HL-60 (cell line): ENCODE measurements at places on chromosomes 12 and 14.
A peak's percentile ranks its signal among the peaks of the same experiment; 100 is the strongest.

GRCh38 chr12:122895320-122895703, 612 bp downstream of the VPS37B start:
- DNase-seq: no peak

GRCh38 chr14:75292886-75293285, 14.3 kb downstream of the FOS start:
- no peak for DNase-seq

GRCh38 chr14:102768223-102769048, 8.8 kb upstream of the TRAF3 start:
- peak; percentile 89 for DNase-seq

- DNase-seq: peak; percentile 3
These were observed 11.8 kb downstream of the ALG10B start for GRCh38 chr12:38328306-38328895.

GRCh38 chr12:49448858-49449257, 81.6 kb downstream of the SPATS2 start:
- DNase-seq: no peak

DNA sequence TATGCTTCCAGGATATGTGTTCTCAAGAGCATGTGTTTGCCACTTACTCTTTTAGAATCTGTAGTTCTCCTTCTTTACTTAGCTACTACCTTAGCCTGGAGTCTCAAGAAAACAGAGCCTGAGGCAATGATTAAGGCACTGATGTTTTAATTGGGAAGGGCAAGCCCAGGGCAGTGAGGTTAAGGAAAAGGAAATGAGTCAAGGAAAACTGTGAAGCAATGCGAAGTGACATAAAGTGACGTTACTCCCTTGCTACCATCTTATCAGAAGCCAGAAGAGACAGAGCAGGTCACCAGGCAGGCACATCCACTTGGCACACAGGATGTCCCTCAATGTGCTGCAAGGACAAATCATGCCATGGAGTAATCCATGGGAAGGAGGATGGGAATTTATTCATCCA, 11.3 kb upstream of the EML5 start:
- no peak for DNase-seq

DNA sequence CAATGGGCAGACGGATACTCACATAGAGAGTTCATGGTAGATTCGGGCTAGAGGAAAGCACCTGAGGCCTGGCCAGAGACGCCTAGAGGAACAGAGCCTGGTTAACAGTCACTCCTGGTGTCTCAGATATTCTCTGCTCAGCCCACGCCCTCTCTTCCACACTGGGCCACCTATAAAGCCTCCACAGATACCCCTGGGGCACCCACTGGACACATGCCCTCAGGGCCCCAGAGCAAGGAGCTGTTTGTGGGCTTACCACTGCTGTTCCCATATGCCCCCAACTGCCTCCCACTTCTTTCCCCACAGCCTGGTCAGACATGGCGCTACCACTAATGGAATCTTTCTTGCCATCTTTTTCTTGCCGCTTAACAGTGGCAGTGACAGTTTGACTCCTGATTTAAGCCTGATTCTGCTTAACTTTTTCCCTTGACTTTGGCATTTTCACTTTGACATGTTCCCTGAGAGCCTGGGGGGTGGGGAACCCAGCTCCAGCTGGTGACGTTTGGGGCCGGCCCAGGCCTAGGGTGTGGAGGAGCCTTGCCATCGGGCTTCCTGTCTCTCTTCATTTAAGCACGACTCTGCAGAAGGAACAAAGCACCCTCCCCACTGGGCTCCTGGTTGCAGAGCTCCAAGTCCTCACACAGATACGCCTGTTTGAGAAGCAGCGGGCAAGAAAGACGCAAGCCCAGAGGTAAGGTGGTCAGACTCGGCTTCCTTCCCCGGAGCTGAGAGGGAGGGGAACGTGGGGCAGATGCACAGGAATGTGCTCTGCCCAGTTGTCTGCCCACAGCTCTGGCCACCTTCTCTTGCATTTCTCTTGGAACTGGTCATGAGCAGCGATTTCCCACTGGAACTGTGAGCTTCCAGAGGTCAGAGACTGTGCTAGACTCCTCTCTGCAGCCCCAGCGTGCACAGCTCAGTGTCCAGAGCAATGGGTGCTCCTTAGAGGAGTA, at the start of gene CD4:
Gene CD4, plus strand, starts transcription at position 557 of the 953 bp plus-strand sequence. CDS start 10,611 bp downstream, outside the sequence.
- peak; percentile 95 for DNase-seq

- no peak for DNase-seq
These were observed 47.8 kb downstream of the ERGIC2 start for GRCh38 chr12:29333178-29333577.

DNA sequence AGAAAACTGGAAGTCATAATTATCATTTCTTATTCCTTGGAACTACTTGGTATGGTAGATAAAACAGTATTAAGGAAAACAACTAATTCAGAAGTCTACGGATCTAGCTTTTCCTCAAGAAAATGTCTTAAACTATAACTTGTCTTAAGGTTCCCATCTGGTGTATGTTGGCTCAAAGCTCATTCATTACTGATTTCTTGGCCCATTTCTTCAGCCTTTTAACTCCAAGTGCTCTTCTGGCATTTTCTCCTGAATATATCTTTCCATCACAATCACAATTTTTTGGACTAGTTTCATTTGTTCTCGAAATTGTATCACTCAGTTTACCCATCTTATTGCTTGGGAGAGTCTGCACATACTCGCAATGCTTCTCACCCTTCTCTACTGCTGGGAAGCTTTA, 150.1 kb downstream of the C12orf50 start:
- no peak for DNase-seq

- no peak for DNase-seq
These were observed 34.8 kb downstream of the DLK1 start for GRCh38 chr14:100761481-100761880.

- no peak for DNase-seq
These were observed 662 bp upstream of the NELL2 start for GRCh38 chr12:44876544-44877410.

- DNase-seq: no peak
These were observed 604 bp downstream of the ZNF384 start for GRCh38 chr12:6688543-6688998.

DNA sequence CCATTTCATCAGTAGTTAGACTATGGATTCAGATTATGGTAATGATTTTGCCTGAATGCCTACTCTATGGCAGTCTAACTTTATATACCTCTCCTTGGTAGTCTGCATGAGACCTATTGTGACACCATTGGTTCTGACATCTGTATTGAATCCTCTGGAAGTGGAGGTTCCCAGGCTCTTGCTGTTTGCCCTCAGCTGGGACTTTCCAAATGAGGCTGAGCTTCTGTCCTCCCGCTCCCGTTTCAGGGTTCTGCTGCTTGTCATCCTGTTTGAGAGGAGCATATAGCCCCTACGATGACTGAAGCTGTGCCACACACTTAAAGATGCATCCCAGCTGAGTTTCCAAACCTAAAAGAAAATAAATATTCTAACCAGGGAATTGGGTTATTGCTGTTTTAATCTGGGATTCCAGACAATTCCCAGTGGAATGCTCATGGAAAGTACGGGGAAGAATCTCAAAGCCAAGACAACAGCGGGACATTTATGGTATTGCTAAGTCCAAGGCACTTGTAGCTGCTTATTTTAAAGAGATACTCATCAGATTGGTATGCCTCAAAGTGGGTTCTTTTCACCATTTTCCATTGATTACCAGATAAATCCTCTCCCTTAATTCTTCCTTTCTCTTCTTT, 105.9 kb downstream of the ETV6 start:
- no peak for DNase-seq

DNA sequence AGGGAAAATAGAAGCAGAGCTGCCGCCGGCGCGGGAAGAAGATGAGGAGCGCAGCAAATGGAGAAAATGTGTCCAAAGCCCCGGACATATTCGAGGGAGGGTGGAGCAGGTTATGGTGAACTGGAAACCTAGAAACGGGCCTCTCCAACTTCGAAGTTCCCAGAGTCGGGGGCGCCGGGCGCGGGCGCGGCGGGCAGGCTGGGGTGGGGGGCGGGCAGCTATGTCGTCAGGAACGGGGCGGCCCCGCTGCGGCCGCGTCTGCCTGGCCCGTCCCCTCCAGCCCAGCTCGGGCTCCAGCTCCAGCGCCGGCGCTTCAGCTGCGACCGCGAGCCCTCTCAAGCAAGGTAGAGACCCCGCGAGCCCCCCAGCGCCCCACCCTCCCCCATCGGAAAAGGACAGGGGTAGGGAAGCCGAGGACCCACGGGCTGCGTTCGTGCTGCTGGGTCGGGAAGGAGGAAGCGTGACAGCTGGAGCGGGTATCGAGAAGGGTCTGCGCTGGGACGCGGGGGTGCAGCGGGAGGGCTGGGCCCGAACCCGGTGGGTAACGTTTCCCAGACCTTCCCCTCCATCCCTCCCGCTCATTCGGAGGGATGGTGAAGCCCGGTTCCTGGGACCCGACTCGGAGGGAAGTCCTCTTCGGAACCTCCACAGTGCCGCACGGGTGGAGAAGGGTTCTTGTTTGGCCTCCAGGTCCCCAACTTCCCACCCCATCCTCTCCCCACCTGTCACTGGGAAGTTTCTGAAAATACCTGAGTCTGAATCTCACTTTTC, 1.0 kb downstream of the DGKA start:
- no peak for DNase-seq

DNA sequence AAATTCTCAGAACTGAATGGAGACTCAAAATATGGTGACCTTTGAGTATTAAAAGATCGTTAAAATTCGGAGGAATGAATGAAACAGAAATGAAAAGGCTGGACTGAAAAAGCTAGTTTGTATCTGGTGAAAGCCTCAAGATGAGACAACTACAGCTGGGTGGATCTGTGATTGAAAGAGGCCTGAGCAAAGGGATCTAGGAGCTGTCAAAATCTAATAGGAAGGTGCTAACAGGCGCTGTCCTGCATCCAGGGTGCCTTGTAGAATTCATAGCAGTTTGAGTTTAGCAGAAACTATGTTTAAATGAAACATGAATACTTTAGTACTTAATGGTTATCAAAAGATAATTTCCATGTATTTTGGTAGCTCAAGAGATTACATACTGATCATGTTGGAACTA, 2.3 kb downstream of the YY1 start:
- no peak for DNase-seq

GRCh38 chr12:20442322-20442721, 74.0 kb downstream of the PDE3A start:
- no peak for DNase-seq

DNA sequence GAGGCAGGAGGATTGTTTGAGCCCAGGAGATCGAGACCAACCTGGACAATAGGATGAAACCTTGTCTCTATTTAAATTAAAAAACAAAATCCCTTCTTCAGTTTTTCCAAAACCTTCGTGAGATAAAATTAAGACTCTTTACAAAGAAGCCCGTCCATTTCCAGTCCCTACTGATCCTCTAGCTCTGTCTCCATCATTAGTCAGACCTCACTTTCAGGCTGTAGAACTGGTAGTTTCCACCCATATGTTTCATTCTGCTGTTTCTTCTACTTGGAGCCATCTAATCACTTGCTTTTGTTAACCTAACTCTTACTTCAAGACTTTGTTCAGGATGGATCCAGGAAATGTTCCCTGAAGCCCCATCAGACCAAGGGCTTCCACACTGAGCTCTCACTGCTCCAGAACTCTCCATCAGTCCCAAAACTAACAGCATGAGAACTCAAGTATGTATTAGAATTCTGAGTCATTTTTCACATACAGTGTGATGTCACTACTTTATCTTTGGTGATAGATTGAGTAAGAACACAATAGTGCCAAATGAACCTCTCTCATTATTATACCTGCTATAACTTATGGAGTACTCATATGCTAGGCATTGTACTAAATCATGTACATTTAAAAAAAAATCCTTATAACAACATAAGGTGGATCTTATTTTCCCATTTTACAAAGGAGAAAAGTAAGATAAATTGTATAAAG, 90.8 kb downstream of the PRICKLE1 start:
- no peak for DNase-seq

- no peak for DNase-seq
These were observed 86.3 kb downstream of the DCAF5 start for GRCh38 chr14:69066396-69067171.

DNA sequence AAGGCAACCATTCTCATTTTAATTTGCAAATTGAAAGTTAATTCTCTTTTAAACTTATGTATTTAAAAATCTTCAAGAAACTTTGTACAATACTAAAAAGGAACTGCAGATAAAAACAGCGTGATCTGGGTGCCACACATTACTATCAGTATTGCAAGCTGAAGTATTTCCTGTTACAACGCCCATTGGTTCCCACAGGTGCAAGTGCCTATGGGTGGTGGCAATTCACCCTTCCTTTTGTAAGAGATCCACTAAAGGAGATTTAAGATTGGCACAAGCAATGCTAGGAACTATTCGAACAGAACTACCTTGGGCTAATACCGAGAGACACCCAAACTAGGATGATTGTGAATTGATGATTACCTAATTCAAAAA, 13.2 kb downstream of the TAOK3 start:
- peak; percentile 80 for DNase-seq

- DNase-seq: peak; percentile 8
These were observed 59.3 kb downstream of the C14orf132 start for GRCh38 chr14:96098309-96098998.

DNA sequence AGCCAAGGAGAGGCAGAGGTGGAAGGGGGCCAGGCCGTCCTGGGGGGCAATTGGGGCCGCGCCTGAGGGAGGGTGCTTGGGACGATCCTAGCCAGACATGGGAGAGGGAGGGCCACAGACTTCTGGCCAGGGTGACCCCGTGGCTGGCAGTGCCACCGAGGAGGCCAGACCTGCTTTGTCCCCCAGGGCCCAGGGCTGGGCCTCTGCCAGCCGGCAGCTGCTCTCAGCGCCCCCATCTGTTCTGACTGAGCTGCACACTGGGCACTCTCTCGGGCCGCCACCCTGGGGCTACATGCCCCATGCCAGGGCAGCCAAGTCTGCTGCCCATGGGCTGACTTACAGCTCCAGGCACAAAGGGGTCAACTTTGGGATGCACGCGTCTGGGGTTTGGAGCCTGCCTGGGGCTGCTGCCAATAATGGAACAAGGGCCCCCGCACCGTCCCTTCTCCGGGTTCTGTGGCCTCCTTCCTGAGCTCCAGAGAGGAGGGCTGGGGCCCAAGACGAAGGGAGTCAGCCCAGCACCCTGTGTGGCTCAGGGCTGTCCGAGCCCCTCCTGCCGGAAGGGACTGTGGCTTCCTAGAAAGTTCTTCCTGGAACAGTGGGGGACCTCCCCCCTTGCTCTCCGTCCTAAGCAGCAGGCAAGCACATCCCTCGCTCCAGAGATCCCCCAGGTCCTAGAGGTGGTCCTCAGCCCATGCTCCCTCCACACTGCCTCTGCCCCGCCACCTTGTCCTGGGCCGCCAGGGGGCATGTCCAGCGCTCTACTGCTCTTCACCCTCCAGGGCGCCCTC, 1.1 kb downstream of the ADSS1 start:
- DNase-seq: no peak

- no peak for DNase-seq
These were observed 756 bp downstream of the LGR5 start for GRCh38 chr12:71440345-71440762.

- DNase-seq: no peak
These were observed 273.7 kb downstream of the DAD1 start for GRCh38 chr14:22315336-22315735.

GRCh38 chr12:46952880-46953483, 126.4 kb upstream of the PCED1B start:
- DNase-seq: no peak

- DNase-seq: no peak
These were observed 243.7 kb upstream of the DIO2 start for GRCh38 chr14:80455031-80455430.

GRCh38 chr12:123681605-123682004, 10.7 kb downstream of the TCTN2 start:
- no peak for DNase-seq
